Uterine smooth muscle cell (primary cell): ENCODE measurements at places on chromosomes 16 and 17. TPM values are rescaled to one million over a fixed set of nuclear protein-coding genes. Genes with fewer than 3 reads are reported as not detected.

UTS2R gene
- not detected in 2 replicates for total RNA-seq

ZP2 gene
- total RNA-seq: not detected in 2 replicates

CASKIN2 gene
- total RNA-seq: 6.2 and 6.6 TPM in 2 replicates

TMUB2 gene
- total RNA-seq: 24.5 and 28.1 TPM in 2 replicates
